Stimulated activated CD4-positive, alpha-beta T cell treated with anti-CD3 and anti-CD28 coated beads, Interleukin-12 subunit alpha, Interleukin-12 subunit beta, amount 100 ng/mL, for 48 hours (primary cell): ENCODE measurements at places on chromosomes 7 and 10.

DNA sequence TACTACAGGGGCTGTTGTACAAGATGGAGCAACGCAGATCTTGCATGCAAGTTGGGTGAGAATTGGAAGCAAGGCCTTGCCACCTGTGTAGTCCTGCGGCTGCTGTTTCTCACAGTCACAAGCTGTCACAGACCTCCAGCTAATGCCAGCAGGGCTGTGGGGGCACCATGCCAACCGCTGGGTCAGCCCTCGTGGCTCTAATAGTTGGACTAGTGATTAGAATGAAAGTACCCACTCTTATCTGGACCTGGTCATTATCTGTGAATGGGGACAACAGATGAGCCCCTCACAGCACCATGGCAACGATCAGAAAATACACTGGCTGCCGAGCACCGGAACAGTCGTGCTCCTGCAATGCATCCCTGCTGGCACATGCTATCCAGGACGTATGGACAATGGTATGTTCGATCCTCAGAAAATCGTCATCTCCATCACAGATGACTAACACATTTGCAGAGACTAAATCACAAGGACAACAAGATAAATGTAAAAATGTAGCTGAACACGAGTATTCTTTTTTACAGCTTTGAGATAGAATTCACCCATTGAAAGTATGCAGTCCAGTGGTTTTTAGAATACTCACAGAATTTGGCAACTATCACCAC is 80.4 kb upstream of the CALN1 start:
- DNase-seq, result no peak

DNA sequence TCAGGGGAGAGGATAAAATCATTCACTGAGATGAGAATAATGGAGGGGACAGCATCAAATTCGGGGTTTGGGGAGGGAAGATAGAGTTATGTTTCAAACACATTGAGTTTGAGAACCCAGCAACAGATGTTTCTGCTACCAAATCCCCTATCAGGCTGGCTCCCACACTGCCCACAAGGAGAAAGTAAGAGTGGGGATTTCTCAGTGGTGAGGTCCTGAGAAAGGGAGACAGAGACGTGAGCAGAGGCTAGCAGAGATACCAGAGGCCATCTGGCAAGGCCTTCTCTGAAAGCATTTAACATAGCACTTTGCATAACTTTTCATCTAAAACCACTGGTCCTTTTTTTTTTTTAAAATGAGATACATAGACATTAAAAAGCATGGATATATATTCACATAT is 7.8 kb upstream of the SLF2 start:
- DNase-seq, result no peak

DNA sequence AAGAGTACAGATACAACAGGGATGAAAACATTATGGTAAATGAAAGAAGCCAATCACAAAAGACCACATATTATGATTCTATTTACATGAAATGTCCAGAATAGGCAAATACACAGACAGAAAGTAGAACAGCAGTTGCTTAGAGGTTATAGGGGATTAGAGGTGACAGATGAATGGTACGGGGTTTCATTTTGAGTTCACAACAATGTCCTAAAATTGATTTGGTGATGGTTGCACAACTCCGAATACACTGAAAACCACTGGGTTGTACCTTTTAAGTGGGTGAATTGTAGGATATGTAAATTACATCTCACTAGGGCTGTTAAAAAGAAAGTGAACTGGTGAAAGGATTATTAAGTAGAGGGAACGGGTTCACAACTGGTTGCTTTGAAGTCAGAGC is 76.3 kb upstream of the MRLN start:
- DNase-seq, result no peak

GRCh38 chr7:130377178-130377577 is 3.1 kb upstream of the CPA1 start:
- no peak for DNase-seq

DNA sequence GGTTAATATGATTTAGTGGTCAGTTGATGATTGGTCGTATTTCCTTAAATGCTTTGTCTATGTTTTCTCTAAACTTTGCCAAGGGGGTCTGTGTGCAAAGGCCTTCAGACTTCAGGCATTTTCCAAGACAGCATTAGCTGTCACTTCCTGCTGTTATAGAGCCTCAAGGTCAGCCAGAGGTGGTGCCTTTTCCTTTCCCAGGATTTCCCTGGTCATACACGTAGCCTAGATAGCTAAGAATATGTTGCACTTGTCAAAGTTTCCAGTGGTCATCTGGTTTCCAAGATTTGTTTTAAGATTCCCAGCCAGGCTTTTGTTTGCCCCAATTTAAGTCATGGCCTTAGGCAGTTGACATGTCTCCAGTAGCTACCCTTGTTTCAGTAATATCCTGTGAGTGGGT is 133.2 kb upstream of the IGFBP3 start:
- no peak for DNase-seq

DNA sequence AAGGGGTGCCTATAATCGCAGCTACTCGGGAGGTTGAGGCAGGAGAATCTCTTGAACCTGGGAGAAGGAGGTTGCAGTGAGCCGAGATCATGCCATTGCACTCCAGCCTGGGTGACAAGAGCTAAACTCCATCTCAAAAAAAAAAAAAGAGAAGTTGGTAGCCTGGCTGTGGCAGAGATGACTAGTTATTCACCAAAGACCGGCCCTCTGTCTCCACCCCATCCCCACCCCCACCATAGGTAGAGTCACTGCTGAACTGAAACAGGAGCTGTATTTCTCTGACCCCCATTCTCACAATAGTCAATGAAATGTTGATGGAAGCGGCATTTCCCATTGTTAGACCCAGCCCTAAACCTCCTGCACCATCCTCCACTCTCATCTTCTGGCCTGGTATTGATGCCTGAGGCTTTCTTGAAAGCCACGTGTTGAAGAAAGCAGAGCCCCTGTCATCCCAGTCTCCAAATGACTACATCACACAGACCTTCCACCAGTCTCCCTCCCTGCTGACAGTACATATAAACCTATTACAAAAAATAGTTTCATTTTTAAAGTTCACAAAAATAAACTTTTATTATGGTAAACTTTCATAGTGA is 9.4 kb upstream of the PIK3CG start:
- DNase-seq, result peak; percentile 2

DNA sequence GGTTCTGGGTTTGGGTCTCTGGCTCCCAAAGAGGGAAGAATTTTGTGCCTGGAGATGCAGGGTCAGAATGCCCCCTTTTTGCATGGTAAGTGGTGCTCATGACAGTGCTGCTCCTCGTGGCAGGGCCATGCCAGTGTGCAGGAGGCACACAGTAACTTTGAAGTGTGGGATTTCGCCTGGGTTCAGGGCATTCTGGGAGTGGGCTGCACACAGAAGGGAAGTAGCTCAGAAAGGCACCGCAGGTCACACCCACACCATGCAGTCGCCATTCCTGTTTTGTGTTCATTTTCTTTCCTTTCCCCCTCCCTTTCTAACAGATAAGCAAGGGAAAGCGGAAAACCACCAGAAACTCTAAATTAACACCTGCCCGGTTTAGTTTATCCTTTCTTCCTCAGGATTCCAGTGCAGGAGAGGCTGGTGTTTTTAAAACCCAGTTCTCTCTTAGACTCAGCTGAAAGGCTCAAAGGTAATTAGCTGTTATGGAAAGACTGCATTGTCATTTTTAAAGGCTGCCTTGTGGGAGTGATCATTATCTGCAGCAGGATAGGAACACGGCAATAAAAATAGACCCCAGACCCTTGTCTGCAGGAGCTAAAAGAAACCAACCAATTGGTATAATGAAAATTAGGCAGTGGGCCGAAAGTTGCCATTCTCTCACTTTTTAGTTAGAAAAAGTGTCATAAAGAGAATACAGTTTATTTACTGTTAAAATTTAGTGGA is 50.2 kb downstream of the EEPD1 start:
- no peak for DNase-seq

- no peak for DNase-seq
Measured at GRCh38 chr7:127959770-127960169, 71.5 kb downstream of the LRRC4 start.

- no peak for DNase-seq
Measured at GRCh38 chr7:86833360-86833759, 189.7 kb downstream of the GRM3 start.
